ENCODE measurements at places on chromosomes 5 and 9. TPM values are rescaled to one million over a fixed set of nuclear protein-coding genes. Genes with fewer than 3 reads are reported as not detected.

PTGES gene
- 3.0 TPM for total RNA-seq

BICD2 gene
- total RNA-seq = 34.8 TPM

ABCA2 gene
- total RNA-seq = 38.0 TPM

DNA sequence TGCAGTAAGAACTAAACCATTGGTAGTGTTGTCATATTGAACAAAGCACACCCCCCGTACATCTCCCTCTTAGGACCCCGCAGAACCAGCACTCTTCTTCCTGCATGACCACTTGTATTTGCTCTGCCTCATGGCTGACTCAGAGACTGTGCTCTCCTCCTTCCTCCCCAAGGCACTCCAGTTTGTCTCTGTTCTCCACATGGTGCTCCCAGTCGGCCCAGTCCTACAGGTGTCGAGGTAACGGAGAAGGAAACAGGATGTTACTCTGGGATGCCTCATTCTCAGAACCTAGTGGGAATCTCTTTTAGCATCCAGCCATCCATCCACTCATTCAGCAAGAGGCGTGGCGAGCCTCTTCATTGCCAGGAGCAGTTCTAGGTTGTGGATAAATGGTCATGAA lies 97.0 kb upstream of the NIPAL4 start:
- no peak for DNase-seq

GRCh38 chr5:107815109-107815508 lies 144.4 kb upstream of the EFNA5 start:
- DNase-seq = no peak

DNA sequence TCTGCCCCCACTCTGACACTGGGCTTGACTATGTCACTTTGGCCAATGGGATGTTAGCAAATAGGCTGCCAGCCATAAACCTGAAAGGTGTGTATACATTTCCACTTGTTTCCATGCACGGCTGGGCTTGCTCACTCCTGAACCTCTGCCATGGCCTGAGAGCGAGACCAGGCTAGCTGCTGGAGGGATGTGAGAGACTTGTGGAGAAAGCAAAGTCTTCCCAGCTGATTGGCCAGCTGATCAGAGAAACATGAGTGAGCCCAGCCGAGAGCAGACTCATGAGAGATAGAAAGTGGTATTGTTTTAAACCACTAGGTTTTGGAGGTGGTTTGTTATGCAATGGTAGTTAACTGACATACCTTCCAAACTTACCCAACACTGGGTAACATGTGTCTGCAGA lies 13.9 kb downstream of the FAM193B start:
- DNase-seq = no peak

DNA sequence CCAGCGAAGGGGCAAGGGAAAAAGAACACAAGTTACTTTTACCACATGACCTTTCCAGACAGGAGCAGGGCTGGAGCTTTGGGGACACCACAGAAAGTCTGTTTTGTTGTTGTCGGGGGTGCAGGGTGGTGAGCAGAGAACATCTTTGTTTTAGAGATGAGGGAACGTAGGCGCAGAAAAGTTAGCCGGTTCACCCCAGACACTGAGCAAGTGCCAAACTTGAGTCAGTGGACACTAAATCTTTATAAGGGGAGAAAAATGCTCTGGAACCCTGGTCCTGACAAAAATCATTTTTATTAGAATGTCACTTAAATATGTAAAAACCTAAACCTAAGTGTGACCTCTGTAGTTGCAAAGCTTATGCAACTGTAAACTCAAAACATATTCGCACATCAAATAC lies 126.4 kb upstream of the GAS1 start:
- DNase-seq = no peak
